Hematopoietic multipotent progenitor cell treated with erythropoietin and hydrocortisone succinate and interleukin-3 and kit ligand, for 6 days (in vitro differentiated cells): ENCODE measurements at places on chromosomes 1 and 21.

DNA sequence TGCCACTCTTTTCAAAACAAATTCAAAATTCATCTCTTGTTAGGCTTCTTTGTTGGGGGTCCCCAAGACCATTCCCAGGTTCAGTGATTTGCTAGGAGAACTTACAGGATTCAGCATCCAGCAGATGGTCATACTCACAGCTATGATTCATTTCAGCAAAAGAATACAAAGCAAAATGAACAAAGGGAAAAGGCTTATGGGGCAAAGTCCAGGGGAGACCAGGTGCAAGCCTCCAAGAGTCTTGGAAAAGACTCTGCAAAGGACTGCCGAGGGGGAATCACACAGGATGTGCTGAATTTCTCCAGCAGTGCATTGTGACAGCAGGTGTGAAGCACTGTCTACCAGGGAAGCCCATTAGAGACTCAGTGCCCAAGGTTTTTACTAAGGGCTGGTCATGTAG, 7.3 kb downstream of the TRAF5 start:
- DNase-seq = no peak

- DNase-seq = no peak
These were observed 192.3 kb upstream of the ADGRL4 start for GRCh38 chr1:79198832-79199231.

DNA sequence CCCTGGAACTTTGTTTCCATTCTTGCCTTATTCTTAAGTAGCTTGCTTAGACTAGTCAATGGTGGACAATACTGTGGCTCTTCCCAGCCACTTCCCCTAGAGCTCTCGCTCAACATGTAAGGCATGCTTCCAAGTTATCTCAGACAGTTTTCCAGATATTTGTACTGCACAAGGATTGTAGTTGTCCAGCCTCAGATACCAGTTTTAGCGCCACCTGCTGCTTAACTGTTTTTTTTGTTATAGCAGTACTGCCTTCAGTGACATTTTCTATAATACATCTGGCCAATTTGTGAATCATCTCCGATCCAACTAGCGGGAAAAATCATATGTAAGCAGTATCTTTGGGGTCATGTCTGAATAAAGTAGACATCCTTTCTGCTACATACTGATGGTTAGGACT, 346.7 kb upstream of the ADGRL4 start:
- peak; percentile 38 for DNase-seq

- DNase-seq = no peak
These were observed 52.2 kb downstream of the XCL2 start for GRCh38 chr1:168491527-168492164.

GRCh38 chr1:51605961-51606723, 10.8 kb upstream of the OSBPL9 start:
- DNase-seq = peak; percentile 69

- DNase-seq = no peak
These were observed 1.4 kb downstream of the BCL10 start for GRCh38 chr1:85274969-85275453.

DNA sequence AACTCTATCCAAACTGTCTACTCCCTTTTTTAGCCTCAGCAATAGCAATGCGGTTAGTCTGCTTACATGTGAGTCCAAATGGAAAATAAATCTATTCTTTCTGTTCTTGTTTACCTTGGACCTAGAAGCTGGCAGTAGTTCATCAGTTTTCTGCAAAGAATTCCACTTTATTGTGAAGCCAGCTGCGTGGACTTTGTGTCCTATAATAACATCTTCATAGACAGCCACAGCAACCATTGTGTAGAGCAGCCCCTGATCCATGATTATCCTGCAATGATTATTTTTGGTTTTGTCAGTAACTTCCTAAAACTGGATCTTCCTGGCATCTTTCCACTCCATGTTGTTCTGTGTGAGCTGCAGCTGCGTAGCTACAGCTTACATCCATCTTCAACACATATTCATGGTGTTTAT, 408.7 kb downstream of the NUF2 start:
- DNase-seq = no peak

DNA sequence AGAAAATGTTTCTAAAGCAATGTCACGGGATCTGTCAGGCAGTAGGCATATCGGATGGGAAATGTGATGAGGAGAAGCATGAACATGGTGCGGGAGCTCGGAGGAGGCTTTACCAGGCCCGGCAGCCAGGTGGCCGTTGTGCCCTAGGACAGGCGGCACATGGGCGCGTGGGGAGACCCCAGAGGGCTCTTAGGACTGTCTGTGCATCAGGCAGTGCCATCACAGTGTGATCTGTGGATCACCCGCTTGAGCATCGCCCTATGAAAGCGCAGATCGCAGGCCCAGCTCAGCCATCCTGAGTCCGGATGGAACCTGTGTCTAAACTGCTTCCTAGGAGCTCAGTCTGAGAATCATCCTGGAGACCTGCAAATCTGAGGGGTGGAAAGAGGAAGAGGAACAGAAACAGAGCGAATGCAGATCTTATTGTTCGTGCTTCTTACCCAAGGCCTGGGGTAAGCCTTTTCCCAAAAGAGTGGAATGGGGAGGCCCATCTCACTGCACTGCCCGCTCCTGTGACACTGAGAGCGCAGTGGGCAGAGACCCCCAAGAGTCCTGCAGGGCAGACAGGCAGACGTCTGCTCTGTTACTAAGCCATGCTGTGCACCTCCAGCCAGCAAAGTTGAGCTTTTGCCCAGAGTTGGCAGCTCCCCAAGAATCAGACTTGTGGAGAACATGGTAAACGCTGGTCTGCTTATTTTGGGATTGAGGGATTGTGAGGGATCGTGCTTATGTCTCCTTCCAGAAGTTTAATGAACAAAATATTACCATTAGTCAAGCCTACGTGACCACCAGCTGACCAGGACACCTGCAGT, 251.0 kb downstream of the RHOU start:
- no peak for DNase-seq

DNA sequence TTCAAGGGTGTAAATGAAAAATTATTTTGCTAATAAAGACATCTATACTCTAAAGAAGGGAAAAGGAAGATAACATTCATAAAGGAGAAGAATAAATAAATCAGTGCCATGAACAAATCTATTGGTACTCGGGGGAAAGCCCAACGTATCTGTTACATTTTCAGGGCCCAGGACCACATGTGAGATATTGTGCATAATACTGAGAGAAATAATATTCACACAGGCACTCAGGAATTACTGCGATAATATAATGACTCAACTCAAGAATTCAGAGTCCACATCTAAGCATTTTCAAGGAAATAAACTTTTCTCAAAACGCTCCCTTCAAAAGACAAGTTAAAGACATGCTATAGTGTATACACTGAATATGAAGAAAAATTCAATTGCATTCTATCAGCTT, 108.8 kb downstream of the SMYD2 start:
- DNase-seq = no peak

GRCh38 chr1:53576381-53576801, 117.2 kb downstream of the DMRTB1 start:
- no peak for DNase-seq

DNA sequence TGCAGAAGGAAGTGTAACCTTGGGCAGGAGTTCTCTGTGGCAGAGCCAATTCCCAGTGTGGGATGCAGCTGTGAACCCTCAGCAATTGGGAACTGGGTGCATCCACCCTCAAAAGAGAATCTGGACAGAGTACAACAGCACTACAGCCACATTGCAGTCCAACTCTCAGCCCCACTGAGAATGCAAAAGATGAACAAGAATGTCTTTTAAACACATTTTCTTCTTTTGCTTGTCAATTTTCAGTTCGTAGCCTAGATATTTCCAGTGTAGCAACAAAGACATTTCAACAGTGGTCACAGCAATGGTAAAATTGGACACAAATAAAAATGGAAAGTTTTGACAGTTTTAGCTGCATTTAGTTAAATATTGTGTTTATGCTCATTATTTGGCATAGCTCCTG, 114.0 kb upstream of the APP start:
- DNase-seq = no peak

DNA sequence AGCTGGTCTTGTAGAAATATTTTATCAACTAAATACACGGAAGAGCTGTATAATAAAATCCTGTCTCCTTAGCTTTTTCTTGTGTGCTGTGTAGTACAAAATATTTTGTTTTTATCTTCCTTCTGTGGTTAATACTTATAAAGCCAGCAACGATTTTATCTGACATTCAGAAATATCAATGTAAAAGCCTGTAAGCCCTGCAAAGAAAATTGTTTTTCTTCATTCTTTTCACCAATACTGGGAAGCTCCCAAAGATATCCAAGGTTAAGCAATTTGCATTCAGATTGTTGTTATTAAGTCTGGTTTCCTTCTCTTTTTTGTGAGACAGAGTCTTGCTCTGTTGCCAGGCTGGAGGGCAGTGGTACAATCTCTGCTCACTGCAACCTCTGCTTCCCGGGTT, 38.0 kb upstream of the KIF26B start:
- DNase-seq = no peak

DNA sequence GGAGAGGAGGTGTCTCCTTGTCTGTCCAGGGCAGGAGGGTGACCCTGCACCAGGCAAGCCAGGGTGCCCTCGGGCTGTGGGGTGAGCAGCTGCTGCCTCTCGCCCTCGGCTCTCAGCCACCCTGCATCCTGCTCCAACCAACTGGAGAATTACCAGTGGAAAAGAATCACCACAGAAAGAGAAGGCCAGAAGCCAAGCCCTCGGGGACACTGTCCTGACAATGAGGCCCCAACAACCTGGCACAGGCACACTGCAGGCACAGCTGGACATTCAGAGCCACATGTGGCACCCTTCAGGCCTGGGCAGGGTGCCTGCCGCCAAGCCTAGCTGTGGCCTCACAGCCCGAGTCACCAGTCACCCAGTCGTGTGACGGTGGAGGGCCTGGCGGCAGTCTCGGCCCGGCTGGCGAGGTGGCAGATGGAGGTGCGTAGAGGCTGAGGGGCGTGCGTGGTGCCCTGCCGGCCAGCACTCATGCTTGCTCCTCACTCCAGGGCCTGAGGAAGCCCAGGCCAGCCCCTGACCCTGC, 12.0 kb downstream of the MEGF6 start:
- no peak for DNase-seq

GRCh38 chr1:40386359-40386723, 12.8 kb downstream of the SMAP2 start:
- DNase-seq = no peak

DNA sequence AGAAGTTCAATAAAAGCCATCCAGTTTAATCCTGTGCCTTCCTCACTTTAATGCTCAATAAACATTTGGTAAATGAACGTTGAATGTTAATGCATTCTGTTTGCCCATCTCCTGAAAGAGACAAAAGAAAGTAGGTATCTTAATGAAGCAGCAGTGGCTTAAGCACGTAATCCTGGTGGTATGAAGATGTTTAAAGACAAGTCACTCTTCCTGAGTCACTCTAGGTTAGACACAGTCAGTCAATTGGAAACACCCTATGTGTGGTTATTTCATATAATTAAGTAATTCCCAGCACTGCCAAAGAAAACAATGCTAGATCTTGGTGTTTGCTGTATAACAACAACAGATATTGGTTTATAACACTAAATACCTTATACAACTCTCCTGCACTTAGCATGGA, 334.0 kb upstream of the FMN2 start:
- DNase-seq = no peak

GRCh38 chr1:212488436-212489283, 55.9 kb downstream of the NENF start:
- DNase-seq = peak; percentile 32

GRCh38 chr1:181152892-181153633, 64.6 kb downstream of the IER5 start:
- DNase-seq = peak; percentile 99

- no peak for DNase-seq
These were observed 71.6 kb downstream of the RD3 start for GRCh38 chr1:211420389-211420788.
